Pancreas (tissue), 10 donors: ENCODE measurements at places on chromosomes 2 and 18. TPM values are rescaled to one million over a fixed set of nuclear protein-coding genes. Genes with fewer than 3 reads are reported as not detected.

GRCh38 chr2:224764565-224765236, 48.5 kb upstream of the CCDC195 start:
- no peak overlapping the region for H3K4me3 ChIP-seq
- H3K27me3 ChIP-seq: no peaks in the 10 kb centered on the region
- DNase-seq: no peak
- H3K4me1 ChIP-seq: no peaks in the 10 kb centered on the region
- H3K27ac ChIP-seq: no peak overlapping the region
- H3K36me3 ChIP-seq: no peaks in the 10 kb centered on the region

The RAB6C gene
- total RNA-seq: not detected

- H3K4me1 ChIP-seq: no peaks in the 10 kb centered on the region
- no peak overlapping the region for H3K4me3 ChIP-seq
- no peaks in the 10 kb centered on the region for H3K36me3 ChIP-seq
- no peak overlapping the region for H3K27ac ChIP-seq
- no peak for DNase-seq
- no peaks in the 10 kb centered on the region for H3K27me3 ChIP-seq
These were observed 56.5 kb upstream of the ACVR1 start for GRCh38 chr2:157932480-157933159.

The TMEM163 gene
- 19.0 TPM for total RNA-seq

- no peaks in the 10 kb centered on the region for H3K27me3 ChIP-seq
- no peaks in the 10 kb centered on the region for H3K4me1 ChIP-seq
- H3K4me3 ChIP-seq: no peak overlapping the region
- H3K27ac ChIP-seq: no peak overlapping the region
These were observed 66.4 kb downstream of the TSHZ1 start for GRCh38 chr18:75276818-75277609.

The PAX8 gene
- total RNA-seq: 1.00 TPM

- H3K4me3 ChIP-seq: no peak overlapping the region
- H3K4me1 ChIP-seq: no peaks in the 10 kb centered on the region
- DNase-seq: no peak
- no peaks in the 10 kb centered on the region for H3K27me3 ChIP-seq
- H3K36me3 ChIP-seq: no peaks in the 10 kb centered on the region
- no peak overlapping the region for H3K27ac ChIP-seq
These were observed 127.0 kb downstream of the EML6 start for GRCh38 chr2:54850171-54851122.

The MALL gene
- 12.9 TPM for total RNA-seq

DNA sequence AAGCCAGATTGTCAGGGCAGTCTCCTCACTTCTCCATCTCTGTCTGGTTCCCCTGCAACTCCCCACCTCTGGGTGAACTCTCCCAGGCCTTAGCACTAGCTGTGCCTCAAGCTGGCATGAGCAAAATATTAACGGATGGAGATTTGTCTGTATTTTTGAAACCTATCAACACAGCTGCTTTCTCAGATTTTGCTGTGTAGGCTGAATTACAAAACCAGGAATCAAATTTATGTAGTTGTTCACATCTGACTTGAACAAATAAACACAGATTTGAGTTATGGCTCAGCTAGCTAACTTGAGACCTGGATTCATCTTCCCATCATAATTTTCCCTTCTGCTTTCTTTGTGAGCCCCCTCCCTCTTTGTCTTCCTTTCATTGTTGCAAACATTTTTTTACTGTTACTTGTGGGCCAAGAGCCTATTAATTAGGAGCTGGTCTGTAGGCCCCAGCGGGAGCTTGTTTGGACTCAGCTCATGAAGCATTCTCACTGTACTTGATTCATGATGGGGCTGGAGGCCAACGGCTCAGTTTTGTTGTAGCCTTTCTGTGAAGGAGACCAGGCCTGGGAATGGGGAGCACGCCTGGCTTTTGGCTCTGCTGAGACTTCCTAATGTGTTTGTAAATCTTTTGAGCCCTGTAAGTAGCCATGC, 164.1 kb upstream of the GATA6 start:
- H3K4me3 ChIP-seq: no peak overlapping the region
- no peak for DNase-seq
- H3K4me1 ChIP-seq: peaks cover 15% of the 10 kb centered on the region
- no peaks in the 10 kb centered on the region for H3K36me3 ChIP-seq
- no peaks in the 10 kb centered on the region for H3K27me3 ChIP-seq

DNA sequence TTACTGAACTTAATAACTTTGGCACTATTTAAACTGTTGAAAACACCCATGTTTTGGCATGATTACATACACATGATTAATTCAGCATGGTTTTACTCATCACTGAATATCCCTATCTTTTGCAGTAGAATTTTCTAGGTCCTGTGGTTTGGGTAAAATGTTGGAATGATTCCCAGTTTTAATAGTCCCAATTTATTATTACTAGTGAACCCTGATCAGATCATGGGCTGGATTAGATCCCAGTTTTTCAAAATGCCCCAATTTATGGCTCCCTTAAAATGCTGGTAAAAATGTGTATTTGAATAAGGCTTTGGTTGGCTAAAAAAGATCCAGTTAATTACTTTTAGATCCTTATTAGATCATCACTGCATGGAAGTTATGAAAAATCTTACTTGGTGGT, 273.6 kb upstream of the NRP2 start:
- H3K27ac ChIP-seq: no peak overlapping the region
- H3K4me3 ChIP-seq: no peak overlapping the region
- H3K36me3 ChIP-seq: no peaks in the 10 kb centered on the region
- no peaks in the 10 kb centered on the region for H3K27me3 ChIP-seq
- peaks cover 8% of the 10 kb centered on the region for H3K4me1 ChIP-seq
- no peak for DNase-seq

DNA sequence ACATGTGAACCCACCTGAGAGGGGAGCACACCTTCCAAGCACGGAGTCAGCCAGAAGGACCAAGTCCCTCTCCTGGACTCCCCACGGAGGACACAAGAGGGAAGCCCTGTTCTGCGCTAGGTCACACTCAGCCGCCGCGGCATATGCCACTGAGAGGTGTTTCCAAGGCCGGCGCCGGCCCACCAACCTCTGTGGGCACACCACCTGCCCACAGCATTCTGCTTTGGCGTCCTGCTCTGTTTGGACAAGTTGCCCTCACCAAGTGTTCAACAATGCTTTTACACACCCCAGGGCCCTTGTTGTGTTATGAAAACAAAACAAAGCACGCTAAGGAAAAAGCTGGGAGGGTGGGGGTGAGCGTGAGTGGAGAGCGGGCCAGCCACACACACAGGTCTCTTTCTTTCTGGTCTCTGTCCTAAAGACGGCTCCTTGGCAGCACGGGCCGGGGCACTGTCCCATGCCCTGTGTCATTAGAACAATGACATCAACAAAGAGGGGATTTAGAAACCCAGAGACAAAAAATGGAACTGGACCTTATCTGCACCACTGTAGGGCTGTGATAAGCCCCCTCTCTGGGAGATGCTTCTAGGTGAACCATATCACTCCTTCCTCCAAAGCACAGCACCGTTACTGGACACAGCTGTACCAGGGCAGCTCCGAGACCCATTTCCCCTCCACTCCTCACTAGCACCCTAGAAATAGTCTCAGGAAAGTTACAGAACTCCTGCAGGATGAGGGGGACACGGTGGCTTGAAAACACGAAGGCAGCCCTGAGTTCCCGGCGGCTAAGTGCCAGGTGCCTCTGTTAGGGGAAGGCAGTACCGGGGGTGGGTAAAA, 17.0 kb downstream of the SMAD7 start:
- no peaks in the 10 kb centered on the region for H3K27me3 ChIP-seq
- H3K4me3 ChIP-seq: no peak overlapping the region
- H3K27ac ChIP-seq: no peak overlapping the region
- peaks cover 51% of the 10 kb centered on the region for H3K4me1 ChIP-seq
- H3K36me3 ChIP-seq: no peaks in the 10 kb centered on the region
- no peak for DNase-seq

- H3K4me1 ChIP-seq: no peaks in the 10 kb centered on the region
- H3K27me3 ChIP-seq: no peaks in the 10 kb centered on the region
- H3K27ac ChIP-seq: no peak overlapping the region
- H3K36me3 ChIP-seq: no peaks in the 10 kb centered on the region
These were observed 164.7 kb downstream of the GRB14 start for GRCh38 chr2:164456619-164457018.
